ENCODE measurements at places on chromosomes 5 and 9.

DNA sequence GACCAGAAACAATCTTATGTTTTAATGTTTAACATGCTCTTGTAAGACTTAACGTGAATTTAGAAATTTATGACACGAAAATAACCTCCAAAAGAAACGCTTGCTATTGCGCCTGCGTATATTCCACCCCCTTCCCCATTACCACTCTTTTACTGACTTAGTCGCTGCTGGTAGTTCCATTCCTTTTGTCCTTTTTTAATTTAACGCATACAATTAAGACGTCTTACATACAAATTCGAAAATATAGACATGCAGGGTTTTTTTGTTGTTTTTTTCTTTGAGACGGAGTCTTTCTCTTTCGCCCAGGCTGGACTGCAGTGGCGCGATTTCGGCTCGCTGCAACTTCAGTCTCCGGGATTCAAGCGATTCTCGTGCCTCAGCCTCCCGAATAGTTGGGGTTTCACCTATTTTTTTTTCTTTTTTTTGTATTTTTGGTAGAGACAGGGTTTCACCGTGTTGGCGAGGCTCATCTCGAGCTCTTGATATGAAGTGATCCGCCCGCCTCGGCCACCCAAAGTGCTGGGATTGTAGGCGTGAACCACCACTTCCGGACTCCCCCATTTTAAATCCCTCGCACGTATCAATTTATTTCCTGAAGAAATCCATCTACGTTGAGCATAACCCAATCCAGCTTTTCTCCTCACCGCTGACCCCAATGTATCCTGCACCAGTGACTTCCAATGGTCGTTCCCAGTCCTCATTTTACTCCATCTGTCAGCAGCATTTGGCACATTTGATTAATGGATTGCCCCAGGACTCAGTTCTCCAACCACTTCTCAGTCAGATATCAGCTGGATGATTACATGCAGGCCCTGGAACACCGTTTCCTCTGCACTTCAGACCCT, 684 bp upstream of the MED7 start:
- DNase-seq: peak; percentile 25

DNA sequence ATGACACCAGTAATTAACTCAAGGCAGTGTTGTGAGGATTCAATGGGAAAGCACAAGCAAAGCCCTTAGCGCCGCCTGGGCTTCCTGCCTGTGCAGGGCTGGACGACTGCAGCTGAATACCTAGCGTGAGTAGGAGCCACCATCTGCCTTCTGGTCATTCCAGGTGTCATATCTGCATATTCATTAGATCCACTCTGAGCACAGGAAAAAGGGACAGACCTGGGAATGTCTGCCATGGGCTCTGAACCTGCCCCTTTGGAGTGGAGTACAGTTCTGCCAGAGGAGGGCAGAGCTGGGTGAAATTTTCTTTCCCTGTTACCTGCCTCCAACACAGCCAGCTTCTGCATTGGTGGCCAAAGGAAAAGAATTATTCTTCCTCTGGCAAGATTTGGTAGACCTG, 298.8 kb downstream of the NSG2 start:
- DNase-seq: no peak

GRCh38 chr5:67142816-67143215, 53.8 kb downstream of the CD180 start:
- DNase-seq: no peak

DNA sequence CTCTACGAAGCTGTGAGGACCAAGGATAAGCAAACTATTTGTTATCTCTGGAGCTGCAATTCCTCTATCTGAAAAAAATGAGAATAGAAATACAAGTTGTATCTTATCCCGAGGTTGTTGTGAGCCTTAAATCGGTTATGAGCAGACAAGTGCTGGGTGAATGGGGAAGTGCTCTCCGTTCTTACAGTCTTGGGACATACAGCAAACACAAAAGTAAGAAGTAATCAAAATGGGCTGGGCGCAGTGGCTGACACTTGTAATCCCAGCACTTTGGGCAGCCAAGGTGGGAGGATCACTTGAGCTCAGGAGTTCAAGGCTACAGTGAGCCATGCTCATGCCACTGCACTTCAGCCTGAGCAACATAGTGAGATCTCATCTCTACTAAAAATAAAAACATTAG, 31.7 kb downstream of the ITK start:
- DNase-seq: no peak

GRCh38 chr9:107208121-107208520, 75.0 kb upstream of the RAD23B start:
- no peak for DNase-seq

- peak; percentile 42 for DNase-seq
Observed at GRCh38 chr9:108885643-108886348, 23.7 kb downstream of the ACTL7A start.

DNA sequence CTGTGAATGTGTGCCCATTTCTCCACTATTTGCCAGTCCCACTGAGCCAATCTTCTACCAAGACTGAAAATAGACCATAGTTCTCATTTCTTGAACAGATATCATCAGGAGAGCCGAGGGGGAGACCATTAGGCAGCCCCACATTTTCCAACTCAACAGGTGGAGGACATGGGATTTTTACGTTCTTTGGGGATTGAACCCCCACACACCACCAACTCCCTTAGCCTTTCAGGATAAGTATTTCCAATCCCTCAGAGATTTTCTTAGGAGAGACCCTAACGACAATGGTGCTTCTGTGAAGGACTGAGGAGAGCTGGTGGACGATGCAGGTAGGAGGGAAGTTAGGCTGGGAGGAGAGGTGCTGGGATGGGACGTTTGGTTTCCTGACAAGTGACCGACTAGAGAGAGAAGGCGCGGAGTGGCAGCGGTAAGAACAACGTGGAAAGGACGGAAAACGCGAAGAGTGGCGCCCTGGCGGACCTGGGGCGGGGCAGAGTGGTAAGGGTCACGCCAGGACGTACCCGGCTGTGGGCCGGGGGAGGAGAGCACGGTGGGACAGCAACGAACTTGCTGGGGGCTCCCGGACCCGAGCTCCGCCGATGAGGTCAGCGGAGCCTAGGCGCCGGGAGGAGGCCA, 681 bp upstream of the CHSY3 start:
- no peak for DNase-seq

GRCh38 chr9:15670894-15671293, 118.1 kb downstream of the CCDC171 start:
- no peak for DNase-seq

DNA sequence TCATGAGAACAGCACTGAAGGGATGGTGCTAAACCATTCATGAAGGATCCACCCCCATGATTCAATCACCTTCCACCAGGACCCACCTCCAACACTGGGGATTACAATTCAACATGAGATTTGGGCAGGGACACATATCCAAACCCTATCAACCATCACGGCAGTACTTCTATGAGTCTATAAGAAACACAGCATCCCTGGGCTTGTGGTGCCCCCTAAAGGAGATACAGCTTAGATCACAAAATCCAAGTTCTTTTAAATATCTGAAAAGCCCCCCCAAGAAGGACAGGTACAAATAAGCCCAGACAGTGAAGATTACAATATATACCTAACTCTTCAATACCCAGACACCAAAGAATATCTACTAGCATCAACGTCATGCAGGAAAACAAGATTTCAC, 233.7 kb upstream of the ADRA1B start:
- DNase-seq: no peak

DNA sequence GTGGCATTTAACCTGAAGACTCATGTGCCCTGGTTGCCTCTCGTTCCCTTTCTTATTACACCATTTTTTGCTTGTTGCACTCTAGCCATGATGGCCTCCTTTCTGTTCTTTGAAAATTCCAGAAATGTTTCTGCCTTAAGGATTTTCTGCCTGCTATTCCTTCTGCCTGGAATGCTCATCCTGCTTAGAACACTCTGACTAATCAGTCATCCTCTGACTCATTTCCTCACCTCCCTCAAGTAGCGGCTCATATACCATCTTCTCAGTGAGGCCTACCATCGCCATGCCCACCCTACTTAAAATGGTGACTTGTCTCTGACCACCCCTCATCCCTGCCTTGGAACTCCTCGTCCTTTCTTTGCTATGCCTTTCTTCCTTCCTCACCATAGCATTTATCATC, 68.8 kb downstream of the KIF4B start:
- no peak for DNase-seq

DNA sequence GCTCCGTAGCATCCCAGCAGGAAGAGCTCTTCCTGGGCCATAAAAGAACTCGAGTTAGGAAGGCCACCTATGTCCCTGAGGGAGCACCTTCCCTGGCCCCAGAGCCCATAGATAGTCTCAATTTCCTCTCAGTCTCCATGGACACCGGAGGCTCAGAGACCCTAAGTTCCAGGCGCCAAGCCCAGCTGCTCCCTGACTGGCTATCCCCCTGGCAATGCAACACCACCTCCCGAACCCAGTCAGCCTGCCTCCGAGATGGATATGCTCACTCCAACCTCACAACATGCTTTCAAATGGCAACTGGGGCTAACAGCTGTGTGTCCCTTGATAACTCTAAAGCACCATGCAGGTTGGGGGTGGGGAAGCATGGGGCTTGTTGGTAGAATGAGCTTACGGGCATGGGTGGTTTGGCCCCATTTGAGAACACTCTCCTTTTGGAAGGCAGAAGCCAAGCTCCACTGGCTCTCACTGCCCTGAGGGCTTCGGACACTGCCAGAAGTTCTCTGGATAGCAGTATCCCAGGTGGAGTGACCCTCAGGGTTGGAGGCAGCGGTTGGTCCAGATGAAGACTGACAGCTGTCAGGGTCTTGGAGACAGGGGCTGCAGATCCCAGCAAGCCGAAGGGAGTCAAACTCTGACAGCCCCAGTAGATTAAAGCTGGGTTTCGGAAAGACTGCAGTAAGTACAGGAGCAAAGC, 165.3 kb downstream of the PAX5 start:
- no peak for DNase-seq

- DNase-seq: no peak
Observed at GRCh38 chr9:3471883-3472282, 53.9 kb downstream of the RFX3 start.

DNA sequence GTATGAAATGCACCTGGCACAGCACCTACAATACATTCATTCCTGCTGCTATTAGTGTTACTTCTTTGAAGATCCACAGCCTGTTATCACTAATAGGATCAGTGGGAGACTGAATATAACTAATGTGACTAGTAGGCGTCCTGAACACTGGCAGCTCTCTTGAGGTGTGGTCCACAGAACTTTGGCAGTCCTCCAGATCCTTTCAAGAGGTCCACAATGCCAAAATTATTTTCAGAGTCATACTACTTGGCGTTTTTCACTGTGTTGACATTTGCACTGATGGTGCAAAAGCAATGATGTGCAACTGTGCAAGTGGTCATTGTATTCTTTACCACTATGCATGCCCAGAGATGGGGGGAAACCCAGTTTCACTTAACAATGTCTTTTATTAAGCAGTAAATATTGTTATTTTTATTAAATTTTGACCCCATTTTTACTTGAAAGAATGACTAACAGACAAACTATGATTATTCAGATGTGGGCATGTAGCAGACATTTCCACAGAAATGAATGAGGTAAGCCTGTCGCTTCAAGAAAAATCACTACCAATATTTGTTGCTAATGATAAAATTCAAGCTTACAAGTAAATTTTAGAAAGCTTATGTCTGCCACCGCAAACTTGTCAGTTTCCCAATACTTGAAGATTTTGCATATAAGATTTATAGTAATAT, 48.9 kb downstream of the ADRB2 start:
- DNase-seq: no peak

GRCh38 chr5:72324189-72324825, 4.1 kb downstream of the PTCD2 start:
- DNase-seq: no peak

DNA sequence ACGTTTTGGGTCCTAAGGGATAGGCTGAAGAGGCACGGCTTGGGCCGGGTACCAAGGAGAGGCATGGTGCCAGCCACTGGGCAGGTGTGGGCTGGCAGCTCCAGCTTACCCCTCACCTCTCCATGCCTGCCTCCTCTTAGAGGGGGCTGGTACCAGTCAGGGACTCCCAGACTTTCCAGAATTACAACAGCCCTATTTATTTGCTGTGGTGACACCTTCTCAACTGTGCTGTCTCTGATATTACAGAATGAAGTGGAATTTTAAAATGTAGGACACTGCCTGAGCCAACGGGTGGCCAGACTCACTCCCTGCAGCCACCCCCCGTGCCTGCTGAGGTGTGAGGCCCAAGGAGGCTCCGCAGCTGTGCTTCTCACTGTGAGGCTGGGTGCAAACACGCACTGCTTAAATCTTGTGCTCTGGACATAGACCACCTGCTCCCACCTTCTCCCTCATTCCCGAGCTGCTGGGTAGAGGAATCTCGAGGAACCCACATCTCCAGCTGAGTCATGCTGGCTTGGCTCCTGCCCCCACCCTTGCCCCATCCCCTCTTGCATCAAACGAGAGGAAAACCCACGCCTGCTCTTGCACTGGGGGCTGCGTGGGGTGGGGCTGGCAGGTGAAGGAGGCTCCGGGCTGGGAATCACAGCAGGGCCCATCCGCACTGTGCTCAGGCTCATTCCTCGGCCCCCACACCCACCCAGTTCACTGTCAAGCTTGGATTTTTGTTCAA, 47.9 kb downstream of the PRRT1B start:
- DNase-seq: no peak

DNA sequence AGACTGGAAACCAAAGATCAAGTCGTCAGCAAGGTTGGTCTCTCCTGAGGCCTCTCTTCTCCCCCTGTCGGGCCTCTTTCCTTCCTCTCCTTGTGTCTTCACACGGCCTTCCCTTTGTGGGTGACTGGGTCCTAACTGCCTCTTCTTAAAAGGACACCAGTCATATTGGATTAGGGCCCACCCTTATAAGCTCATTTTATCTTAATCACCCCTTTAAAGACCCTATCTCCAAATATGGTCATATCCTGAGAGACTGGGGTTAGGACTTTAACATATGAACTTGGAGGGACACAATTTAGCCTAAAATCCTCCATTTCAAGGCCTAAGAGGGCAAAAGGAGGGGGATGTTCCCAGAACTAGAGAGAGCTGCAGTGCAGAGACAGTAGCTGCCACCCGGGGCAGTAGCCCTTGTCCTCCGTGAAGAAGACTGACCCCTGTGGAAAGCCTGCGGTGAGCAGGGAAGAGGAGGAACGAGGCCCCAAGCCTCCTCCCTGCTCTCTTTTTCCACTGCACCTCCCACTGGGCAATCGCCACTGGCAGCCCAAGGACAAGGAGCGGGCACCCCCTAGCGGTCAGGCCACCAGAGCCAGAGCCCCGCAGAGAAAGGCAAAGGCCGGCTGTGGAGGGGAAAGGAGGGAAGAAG, 34.9 kb downstream of the CFAP90 start:
- peak; percentile 10 for DNase-seq

GRCh38 chr9:134624621-134625181, 16.9 kb upstream of the COL5A1 start:
- DNase-seq: no peak

DNA sequence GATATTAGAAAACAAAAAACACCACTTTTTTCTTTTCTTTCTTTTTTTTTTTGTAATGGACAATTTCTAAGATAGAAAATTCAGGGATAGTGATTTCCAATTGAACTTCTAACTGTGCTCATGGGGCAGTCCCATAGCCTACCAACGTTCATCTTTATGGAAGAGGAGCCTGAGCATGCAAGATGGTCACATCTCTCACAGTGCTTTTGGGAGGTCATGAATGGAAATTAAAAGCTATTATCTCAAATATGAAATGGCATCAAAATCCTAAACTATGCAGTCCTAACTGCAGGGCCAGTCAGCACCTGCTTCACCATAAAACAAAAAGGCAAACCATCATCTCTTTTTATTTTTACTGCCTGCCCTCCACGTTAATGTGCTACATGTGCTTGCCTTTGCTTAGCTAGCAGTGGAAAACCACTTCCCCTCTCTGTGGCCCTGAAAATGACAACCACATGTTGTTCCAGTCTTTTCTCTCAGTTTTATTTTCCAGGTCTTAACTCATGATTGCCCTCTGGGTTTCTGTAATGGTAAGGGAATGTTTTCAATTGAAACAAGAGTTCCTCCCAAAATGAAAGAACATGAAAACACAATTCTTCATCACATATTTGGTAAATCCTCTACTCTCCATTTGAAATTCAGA, 16.7 kb downstream of the IFNB1 start:
- no peak for DNase-seq
